Spinal cord (tissue), 10 donors: ENCODE measurements at places on chromosomes 4 and X. TPM values are rescaled to one million over a fixed set of nuclear protein-coding genes. Genes with fewer than 3 reads are reported as not detected.

GRCh38 chr4:2085496-2085901 is 26.4 kb downstream of the NAT8L start:
- H3K4me3 ChIP-seq = no peak overlapping the region
- no peak overlapping the region for H3K27ac ChIP-seq
- H3K4me1 ChIP-seq = no peaks in the 10 kb centered on the region
- no peak for DNase-seq

DNA sequence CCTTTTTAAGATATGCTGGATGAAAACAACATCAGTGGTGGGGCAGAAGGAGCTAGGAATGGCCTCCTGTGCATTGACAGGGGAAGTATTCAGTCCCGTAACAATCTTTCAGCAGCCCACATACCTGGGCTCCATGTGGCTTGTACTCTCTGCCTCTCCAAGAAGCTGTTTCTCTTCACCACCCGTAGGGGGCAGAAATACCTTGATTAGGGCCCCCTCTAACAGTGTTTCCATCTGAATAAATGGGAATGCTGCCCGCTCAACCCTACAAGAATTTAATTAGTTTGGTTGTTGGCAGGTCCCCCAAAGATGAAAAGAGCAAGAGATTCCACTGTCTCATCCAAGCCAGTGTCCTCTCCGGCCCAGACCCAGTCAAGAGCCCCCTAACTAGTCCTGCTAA is 155.2 kb downstream of the SMIM20 start:
- no peaks in the 10 kb centered on the region for H3K27me3 ChIP-seq
- DNase-seq = no peak
- H3K27ac ChIP-seq = no peak overlapping the region
- no peak overlapping the region for H3K4me3 ChIP-seq
- H3K4me1 ChIP-seq = no peaks in the 10 kb centered on the region
- no peaks in the 10 kb centered on the region for H3K36me3 ChIP-seq

- no peak overlapping the region for H3K4me3 ChIP-seq
- H3K36me3 ChIP-seq = no peaks in the 10 kb centered on the region
- H3K27ac ChIP-seq = no peak overlapping the region
- DNase-seq = no peak
- no peaks in the 10 kb centered on the region for H3K27me3 ChIP-seq
- no peaks in the 10 kb centered on the region for H3K4me1 ChIP-seq
Observed at GRCh38 chr4:99710681-99711345, 53.2 kb upstream of the C4orf54 start.

- H3K36me3 ChIP-seq = no peaks in the 10 kb centered on the region
- no peak for DNase-seq
- H3K27me3 ChIP-seq = no peaks in the 10 kb centered on the region
- H3K4me3 ChIP-seq = no peak overlapping the region
Observed at GRCh38 chr4:16297003-16297402, 70.7 kb upstream of the TAPT1 start.

MAGEC2 gene
- polyA plus RNA-seq = not detected
